ENCODE measurements at places on chromosomes 16 and 17.

DNA sequence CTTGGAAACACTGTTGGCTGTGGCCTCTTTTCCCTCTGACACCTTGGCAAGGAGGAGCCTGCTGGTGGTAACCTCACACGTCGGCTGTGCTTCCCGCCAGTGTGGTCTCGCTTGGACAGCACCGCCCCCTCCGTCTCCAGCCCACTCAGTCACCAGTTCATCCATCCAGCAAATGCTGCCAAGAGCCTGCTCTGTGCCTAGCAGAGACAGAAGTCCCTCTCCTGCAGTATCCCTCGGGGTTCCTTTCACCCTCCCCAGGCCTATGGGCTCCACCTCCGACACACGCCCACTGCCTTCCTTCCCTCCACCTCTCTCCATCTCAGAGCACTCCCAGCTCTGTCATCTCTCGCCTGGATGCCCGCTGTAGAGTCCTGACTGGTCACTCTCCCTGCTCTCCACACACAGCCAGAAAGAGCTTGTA is 12.3 kb downstream of the CACNG4 start:
- no peak for DNase-seq

DNA sequence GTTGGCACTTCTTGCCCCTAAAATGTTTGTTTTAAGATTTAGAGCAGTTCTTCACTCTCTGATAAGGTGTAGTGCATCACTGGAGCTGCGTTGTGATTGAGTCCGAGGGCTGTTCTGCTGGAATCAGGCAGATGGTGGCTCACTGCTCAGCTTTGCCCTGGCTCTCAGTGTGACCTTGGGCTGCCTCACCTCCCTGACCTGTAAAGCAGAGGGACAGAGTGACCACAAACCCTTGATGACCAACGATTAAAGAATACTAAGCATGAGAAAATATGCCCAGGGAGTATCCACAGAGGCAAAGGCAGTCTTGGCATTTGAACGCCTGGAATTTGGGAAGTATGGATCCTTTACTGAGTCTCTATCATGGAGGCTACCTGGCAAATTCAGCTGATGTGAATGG is 18.1 kb downstream of the CMIP start:
- no peak for DNase-seq

DNA sequence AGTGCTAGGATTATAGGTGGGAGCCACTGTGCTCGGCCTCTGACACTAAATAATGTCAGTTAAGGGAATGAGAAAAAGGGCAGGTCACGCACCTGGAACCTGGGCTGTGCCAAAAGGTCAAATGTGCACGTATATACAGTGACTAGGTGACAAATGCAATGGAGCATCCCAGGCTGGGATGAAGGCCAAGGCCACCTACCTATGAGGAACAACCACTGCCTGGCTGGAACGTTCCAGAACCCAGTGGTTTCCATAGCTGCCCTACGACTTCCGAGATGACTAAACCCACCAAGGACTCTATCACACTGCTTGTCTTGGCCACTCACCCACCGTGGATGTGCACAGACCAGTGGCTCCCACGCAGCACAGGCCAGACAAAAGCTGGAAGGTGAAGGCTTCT is 16.1 kb downstream of the ZNF500 start:
- DNase-seq = no peak

DNA sequence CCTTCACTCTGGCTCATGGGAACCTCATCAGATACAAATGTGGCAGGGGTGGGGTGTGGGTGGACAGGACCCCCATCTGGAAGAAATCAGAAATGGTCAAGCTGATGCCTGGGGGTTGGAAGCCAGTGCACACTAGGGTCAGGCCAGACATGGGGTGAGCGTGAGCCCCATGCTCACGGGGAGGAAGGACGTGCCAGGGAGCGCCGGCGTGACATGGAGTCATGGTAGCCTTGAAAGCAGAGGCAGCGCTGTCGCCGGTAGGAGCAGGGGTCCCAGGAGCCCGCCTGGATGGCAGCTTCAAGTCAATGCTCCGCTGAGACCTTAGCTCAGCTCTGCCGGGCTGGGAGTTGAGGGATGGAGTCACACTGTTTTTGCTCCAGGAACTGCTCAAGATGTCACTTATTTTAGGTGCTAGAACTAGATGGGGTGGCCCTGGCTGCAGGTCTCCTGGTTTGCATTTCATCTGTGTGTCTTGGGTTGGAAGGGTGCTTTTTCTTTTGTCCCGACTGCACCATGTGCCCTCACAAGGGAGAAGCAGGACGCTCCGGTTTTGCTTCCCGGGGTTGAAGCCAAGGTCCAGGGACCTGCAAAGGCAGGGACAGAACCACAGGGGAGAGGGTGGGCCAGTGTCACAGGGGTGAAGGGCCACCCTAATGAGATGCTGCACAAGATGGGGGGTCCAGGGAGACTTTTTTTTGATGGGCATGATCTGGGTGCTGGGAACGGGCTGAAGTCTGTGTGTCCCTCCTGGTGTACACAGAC is 51.4 kb downstream of the USP22 start:
- no peak for DNase-seq

GRCh38 chr17:48373883-48374282 is 56.1 kb downstream of the SKAP1 start:
- DNase-seq = no peak

DNA sequence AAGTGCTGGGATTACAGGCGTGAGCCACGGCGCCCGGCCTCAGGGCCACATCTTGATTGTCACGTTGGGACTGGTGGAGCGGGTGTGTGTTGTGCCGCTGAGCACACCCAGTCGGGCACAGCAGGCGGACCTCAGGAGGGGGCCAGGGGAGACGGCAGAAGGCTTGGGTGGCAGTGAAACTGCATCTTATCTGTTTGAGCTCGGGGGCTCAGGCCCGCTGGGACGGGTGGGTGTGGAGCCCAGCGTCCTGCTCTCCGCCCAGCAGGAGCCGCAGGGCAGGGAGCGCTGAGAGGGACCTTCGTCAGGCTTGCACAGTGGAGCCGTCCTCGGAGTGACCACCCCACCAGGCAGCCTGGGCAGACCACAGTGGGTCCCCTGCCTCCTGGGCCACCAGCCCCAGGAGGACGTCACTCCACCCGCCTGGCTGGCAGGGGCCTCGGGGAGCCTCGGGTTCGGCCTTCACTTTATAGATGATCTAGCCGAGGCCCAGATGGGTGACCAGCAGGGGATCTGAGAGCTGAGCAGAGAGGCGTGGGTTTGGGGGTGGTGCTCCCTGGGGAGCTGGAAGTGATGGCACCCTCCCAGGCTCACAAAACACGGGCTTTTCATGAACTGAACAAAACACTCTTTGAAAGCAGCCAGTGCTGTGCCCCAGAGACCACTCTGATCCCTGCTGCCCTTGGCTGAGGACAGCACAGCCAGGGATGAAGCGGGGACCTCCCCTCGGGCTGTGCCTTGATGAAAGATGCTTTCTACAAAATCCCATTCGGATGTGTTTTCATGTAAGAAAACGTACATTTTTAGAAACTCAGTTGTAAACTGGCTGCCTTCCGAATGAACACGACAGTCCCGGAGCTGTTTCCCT is 181.1 kb downstream of the SEC14L1 start:
- no peak for DNase-seq
